ENCODE measurements at places on chromosomes 6 and 20. TPM values are rescaled to one million over a fixed set of nuclear protein-coding genes. Genes with fewer than 3 reads are reported as not detected.

DNA sequence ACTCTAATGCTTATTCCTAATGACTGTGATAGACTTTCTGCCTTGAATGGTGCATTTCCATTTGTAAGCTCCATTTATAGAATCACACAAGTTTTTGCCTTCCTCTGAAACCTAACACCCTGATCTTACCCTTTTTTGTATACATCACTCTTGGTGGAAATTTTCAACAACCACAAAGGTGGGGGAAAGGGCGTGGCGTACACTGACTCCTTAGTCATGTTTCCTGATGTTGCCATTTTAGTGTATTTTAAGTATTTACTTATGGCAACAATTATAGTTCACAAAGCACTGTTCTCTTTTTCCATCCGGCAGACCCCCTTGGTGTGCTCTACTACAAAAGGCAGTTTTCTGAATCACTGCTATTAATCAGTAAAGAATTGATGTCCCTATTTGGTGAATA, 92.0 kb downstream of the ATXN1 start:
- no peak for DNase-seq

GRCh38 chr6:150072201-150072600, 3.3 kb upstream of the ULBP3 start:
- peak; percentile 53 for DNase-seq

GRCh38 chr6:1390946-1391799, 1.8 kb downstream of the FOXF2 start:
- no peak for DNase-seq

DNA sequence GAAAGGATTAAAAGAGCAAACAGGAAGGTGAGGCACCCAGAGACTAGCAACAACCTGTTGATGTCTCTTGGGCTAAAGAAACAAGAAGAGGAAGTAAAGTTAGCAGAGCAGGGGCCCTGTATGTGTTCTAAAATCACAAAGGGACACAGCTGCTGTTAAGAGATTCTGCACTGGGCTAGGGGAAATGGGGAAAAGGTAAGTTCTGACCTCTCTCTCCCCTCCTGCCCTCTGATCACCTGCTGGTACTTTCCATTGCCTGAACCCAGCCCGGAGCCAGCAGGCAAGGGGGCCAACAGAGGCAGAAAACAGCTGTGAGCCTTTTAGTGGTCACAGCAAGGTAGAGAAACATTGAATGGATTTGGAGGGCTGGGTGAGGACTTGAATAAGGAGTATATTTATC, 13.5 kb upstream of the CNR1 start:
- no peak for DNase-seq

DNA sequence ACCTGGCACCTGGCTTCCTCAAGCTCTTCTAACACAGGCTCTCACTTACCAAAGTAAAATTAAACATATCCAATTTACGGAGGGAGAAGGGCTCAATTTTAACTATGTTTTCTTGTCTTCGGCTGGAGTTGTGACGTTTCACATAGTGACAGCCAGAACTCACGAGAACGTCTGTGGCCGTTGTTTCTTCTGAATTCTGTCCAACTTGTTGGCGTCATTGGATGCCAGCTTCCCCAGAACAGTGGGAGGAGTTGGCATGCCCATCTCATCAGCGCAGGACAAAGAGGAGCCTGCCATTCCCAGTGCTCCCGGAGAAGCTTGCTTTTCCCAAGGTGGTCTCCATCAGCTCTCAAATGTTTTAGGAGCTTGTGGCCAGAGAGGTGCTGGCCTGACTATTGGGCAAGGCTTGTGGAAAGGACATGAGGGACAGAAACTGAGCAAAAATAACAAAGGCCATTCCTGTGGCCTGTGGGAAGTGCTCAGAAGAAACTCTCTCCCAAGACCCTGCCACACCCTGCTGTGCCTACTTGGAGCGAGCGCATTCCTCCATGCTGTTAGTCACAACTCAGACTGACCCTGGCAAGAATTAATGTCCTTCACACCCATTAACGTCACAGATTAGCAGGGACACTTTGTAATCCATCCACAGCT, 265.4 kb upstream of the CDH4 start:
- no peak for DNase-seq

DNA sequence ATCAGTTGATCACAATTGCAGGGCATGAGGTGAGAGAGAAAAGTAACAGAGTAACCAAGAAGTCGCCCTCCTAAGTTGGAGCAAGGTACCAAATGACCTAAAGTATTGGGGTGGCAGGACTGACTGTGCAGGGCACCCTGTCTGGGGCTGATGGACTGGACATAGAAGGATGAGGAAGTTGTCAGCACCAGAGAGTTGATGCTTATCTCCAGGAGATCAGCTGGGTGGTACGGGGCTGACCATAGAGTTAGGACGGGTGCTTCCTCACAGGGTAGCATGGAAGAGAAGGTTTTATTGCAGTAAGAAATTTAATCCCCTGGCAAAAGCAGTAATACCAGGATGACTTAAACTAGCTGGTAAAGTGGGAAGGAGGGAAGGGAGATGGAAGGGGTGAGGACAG, 66.7 kb downstream of the TMEM170B start:
- no peak for DNase-seq

- DNase-seq = peak; percentile 75
Measured at GRCh38 chr20:57882451-57883161, 172.8 kb upstream of the PMEPA1 start.

- DNase-seq = no peak
Measured at GRCh38 chr20:37528446-37529213, 954 bp upstream of the BLCAP start.

DNA sequence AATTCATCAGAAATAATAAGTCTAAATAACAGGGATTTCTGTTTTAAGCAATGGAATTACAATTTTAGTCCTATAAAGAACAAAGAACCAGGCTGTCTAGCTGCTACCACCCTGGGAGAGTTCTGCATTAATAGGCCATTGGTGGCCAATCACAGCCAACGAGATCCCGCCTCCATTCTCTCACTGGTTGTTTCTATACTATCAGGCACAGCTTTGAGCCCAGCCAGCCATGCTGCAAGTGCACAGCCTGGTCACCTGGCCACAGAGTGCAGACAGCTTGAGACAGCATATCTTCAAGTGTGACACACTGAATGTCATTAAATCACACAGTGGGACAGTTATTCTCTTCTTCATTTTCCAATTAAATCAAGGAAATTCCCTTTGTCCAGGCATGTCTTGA, 16.1 kb upstream of the RAB22A start:
- DNase-seq = no peak

DNA sequence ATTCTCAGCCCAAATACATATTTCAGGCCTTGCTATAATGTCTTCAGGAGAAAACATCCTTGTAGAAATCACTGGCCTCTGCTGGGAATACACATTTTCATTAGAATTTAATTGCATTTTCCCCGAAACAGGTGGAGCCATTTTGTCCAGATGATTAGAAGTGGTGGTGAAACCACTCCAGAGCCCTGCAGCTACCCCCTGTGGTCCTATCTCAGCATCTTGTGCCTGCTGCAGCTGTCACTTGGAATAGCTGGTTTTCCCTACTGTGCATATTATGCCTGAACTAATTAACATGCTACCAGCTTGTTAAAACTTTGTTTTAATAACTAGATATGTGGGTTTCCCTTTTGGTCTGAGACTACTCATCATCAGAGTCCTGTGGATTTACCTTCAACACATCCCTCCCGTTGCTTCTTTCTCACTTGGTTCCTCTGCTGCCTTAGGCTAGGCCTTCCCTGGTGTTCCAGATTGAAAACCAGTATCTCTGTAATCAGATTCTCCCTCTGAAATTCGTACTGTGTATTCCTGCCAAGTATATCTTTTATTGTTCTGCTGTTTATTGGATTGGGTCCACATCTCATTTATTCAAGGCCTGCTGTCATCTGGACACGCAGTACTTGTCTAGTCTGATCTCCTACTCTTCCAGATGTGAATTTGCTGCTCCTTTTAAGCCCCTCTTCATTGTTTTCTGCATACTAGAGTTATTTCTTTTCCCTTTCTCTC, 15.2 kb downstream of the DNAH8 start:
- DNase-seq = no peak

DNA sequence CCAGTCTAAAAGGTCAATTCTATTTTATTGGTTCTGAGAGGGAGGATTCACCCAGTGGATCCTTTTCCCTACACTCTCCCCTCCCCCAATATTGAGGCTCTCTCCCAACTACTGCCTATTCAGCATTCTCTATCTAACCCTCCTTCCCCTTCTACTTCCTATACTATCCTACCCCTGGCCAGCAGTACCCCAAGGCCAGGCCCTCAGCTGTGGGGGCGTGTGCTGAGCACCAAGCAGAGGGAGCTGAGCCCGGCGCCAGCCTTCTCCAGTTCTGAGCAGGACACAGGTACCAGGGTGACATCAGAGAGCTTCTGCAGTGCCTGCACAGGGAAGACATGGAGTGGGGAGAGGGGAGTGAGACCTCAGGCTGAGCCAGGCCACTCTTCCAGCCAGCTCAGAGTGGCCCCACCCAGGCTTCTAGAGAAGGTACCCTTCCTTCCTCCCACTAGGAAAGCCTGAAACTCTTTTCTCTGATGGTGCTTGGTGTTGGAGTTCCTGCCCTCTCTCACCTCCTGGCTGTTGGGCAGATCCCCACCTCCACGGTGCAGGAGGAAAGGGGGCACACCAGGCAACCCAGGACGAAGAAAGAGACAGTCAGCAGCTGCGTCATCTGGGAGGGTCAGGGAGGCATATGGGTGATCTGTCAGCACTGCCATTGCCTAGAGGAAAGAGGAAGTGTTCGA, 1.9 kb downstream of the DDAH2 start:
- DNase-seq = no peak

DNA sequence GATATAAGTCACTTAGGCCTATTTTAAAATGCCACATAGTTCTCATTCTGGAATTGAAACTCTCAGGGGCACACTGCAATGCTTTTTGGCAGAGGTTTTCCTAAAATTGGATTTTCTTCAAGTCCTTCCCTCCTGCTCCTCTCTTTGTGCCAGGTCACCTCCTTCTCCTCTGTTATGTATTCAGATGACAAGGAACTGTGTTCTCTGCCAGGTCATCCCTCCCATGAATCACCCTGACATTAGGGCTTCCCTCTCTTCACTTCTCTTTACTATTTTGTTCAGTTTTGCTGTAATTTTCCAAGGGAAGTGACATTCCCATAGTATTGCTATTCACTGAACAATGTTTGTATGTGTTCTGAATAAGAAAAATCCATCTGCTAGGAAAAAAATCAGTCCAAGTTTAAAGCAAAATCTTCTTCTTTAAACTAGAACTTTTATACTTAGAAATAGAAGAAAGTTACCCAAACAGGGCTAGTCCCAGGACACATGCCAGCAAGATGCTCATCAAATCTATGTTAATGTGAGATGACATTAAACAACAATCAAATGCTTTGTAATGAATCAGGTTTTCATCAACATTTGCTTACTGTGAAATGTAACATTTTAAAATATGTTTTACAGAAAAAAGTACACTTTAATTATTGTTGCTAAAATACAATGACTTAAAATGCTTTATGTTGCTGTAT, 461.1 kb downstream of the MMUT start:
- no peak for DNase-seq

DNA sequence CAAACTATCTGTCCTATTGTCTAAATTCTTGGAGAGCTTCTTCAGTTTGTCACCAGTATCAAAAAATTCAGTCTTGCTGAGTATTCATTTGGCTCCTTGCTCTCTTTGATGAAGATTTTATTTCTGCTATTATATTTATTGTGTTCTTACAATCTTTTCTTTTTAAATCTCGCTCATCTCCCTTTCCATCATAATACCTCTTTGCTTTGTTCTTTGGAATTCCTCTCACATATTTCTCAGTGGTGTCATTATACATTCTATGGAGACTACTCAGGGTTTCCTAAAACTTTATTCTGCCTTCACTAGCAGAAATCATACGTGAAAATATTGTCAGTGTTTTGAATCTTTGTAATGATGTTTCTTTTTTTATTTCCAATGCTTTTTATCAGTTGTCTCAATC, 445.2 kb upstream of the ID4 start:
- no peak for DNase-seq

DNA sequence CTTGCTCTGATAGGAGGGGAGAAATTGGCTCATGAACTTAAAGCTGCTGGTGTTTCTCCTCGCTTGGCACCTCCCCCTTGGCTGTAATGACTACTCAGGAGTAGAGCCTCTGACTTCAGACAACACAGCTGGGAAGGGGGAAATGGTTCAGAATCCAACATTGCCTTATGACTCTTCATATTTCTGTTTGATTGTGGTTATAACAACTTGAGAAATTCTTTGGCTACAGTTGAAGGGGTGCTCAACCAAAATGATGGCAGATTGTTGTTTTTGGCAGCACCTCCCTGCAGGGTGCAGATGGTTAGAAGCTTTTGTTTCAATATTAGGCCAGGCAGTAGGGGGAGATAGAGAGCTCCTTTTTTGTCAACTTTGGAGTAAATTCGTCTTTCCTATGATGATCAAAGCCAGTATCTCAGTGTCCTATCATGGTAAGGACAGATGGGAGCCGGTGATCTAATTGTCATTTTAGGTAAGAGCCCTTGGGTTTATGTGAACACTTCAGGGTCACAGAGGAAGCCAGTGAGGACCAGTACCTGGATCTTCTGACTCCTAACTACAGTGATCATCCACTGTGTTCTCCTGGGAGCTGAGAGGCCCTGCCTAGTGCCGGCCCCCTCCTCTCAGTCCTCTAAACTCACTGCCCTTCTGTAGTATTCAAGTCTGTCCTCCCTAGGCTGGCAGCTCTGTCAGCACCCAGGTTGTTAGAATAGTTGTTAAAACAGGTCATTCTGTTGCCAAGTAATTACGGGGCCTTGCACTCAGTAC, 39.9 kb downstream of the RPRD1B start:
- peak; percentile 39 for DNase-seq

DNA sequence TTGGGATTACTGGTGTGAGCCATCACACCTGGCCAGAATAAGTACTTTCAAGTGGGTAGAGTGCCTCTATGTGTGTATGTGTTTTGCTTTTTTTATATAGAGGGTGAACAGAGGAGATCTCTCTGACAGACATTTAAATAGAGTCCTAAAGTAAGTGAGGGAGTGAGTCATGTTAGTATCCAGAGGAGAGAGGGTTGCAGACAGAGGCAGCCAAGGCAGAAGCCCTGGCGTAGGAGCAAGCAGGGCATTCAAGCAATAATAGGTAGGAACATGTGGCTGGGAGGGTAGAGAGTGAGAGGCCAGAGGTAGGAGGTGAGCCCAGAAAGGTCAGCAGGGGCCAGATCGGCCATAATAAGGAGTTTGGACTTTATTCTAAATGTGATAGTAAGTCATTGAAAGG, 48.9 kb downstream of the PHF20 start:
- DNase-seq = peak; percentile 21

DNA sequence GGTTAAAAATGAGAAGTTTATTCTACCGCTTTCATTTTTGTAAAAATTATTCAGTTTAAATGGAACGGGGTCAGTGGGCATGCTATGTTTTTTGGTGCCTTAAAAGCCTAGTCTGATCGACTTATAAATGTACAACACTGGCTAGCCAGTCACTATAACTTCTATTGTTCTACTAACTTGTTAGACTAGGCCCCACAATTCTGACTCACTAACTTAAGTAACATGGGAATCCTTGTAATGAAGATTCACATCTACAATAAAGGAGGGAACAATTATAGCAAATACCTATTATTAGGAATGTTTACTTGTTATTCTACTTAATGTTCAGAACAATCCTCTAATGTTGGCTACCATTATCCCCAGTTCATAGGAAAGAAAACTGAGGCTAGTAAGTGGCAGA, 28.5 kb downstream of the REPS1 start:
- no peak for DNase-seq

AIF1 gene
- total RNA-seq = 13.7 TPM

NDUFAF4 gene
- 15.4 TPM for total RNA-seq

PRPH2 gene
- 0.16 TPM for total RNA-seq

ARFGEF3 gene
- total RNA-seq = 11.8 TPM

SLC17A2 gene
- not detected for total RNA-seq
